ENCODE measurements at places on chromosomes 12 and 14.

DNA sequence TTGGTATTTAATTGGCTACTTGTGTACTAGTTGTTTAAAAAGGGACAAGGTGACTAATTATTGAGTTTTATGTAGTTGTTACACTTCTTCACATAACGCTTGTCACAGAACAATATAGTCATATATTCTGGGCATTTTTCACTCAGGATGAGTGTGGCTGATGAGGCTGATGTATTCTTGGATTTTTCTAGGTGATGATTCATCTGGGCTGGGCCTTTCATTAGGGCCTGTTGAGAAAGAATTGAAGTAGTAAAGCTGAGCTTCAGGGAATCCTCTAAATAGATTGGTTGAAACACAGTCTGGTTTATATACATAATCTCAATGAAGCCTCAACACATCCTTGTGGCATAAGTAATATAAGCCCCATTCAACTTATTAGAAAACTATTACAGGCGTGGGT is 445.7 kb downstream of the DAD1 start:
- no peak for DNase-seq

- DNase-seq: no peak
These were observed 598.8 kb downstream of the C12orf50 start for GRCh38 chr12:87430444-87430843.

- DNase-seq: no peak
These were observed 1.7 kb downstream of the HECTD1 start for GRCh38 chr14:31205681-31206535.

DNA sequence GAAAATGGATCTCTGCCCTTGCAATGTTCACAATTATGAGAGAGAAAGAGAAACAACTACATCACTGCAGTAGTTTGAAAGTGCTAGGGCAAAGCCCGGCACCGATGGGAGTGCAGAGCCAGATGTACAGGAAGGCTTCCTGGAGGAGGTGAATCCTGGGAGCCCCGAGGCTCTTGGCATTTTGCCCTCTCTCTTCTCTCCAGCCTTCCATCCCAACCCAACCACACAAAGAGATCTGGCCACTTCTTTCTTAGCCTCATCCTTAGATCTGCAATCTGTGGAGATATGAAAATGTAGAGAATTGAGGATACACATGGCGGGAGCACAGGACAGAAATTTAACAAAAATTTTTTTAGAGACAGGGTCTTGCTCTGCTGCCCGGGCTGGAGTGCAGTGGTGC is 3.3 kb upstream of the PAPLN start:
- no peak for DNase-seq

DNA sequence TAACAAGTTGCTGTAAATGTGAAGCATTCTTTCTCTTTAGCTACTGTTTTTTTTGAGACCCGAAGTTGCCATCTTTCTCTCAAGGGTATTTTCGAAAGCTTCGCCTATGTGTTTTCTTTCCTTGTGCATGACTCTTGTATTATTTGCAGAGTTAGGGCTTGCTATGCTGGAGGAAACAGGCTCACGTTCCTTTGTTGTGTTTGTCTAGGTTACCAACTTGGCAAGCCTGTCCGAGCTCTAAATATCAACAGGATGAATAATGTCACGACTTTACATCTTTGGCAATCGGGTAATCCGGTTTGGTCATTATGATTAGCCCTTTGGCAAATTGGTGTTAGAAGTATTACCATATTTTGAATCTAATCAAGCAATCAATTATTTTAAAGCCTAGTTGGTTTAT is 15.9 kb upstream of the ATP6V0A2 start:
- DNase-seq: no peak

DNA sequence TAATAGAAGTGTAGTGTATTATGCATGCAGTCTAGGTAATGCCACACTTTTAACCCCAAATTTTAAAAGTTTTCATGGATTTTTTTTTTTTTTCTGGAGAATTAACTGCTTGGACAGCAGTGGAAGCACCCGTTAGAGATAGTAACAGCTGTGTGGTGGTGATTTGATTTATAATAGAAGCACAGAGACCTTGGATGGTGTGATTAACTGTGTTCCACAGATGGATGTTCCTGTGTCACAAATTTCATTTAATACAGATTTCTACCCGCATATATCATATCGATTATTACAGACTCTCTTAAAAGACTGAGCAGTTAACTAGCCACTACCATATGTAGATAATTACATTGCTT is 47.0 kb downstream of the IFT81 start:
- no peak for DNase-seq

DNA sequence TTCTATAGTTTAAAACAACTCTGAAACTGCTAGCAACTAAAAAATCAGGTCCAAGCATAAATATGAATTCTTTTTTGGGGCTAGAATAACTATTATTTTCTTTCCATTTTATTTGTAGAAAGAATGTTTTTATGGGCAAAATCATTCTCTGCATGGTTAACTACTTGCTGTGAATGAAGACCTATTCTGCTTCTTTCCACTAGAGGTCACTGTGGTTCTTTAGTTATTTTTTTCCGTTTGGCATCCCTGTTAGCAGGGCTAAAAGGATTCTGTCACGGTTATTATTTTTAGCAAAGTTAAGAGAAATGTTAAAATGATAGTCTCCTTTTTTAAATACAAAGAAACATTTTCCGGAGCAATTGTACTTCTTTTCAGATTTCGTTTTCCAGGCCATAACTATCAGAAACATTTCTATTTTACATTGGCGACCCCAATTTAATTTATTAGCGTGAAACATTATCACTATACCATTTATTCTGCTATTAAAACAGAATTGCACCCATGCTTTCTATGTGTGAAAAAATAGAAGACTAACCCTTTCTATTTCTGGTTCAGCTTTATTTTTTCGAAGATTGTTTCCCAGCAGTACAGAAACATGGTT is 404.8 kb downstream of the ATP23 start:
- DNase-seq: no peak

Measured in H9 (cell line).